ENCODE measurements at places on chromosomes 3 and 15. TPM values are rescaled to one million over a fixed set of nuclear protein-coding genes. Genes with fewer than 3 reads are reported as not detected.

- no peak for DNase-seq
These were observed 19.5 kb upstream of the FANCD2 start for GRCh38 chr3:10006762-10007090.

DNA sequence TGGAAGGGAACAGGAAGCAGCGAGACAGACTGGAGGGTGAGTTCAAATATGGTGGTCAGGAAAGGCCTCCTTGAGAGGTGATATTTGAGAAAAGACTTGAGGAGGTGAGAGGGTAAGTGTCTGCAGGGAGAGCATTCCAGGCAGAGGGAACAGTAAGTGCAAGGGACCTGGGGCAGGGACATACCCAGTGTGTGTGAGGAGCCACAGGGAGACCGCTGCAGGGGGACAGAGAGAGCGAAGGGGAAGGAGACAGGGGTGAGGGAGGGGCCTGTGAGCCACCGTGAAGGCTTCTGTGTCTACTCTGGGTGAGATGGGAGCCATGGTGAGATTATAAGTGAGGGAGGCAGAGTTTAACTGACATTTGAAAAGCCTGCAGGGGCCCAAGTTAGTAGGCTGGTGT is 38.0 kb downstream of the WNT7A start:
- no peak for DNase-seq

- no peak for DNase-seq
These were observed 72.7 kb upstream of the ATP13A3 start for GRCh38 chr3:194559530-194559929.

- DNase-seq, result no peak
These were observed 1.6 kb upstream of the GRAMD2A start for GRCh38 chr15:72199205-72199515.

NUSAP1 gene
- total RNA-seq, result 6.7 TPM

CRYGS gene
- 2.9 TPM for total RNA-seq
